ENCODE measurements at places on chromosomes 2 and 18. TPM values are rescaled to one million over a fixed set of nuclear protein-coding genes. Genes with fewer than 3 reads are reported as not detected.

Gene LYPD6
- total RNA-seq, result not detected

Gene MSH6
- total RNA-seq, result 73.7 TPM

Gene GPR45
- total RNA-seq, result not detected

Gene MEP1B
- total RNA-seq, result 0.27 TPM

Gene B3GNT7
- total RNA-seq, result 1.8 TPM
